ENCODE measurements at places on chromosomes 3 and 15.

DNA sequence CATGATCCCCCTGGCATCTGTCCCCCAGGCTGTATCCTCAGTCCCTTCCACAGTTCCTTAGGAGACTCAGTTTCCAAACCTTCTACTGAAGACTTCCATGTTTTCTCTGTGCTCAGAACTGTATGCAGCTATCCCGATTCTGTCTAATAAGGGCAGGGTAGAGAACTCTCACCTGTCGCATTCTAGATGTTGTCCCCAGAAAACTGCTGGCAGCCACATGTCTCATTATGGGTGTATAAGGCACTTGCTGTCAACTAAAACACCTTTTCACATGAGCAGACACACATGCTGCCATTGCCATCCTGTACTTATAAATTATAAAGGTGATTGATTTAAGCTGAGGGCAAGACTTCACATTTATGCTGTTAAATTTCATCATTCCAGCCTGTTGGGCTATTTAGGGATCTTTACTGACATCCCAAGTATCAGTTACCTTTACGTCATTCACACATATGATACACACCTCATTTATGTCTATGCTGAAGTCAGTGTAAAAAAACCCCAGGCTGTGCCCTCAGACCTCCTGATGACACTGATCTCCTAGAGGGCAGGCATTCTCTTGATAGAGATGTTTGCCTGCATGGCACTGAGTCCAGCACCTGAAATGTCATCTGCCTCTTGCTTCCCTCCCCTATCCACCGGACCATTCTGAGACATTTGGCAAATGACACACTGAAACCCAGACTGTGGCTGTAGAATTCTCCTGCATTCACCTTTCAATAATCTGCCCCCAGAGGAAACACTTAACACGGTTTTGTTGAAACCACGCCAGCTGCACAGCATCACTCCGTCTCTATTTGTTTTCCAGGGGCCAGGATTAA, 35.8 kb downstream of the BTD start:
- DNase-seq: no peak

DNA sequence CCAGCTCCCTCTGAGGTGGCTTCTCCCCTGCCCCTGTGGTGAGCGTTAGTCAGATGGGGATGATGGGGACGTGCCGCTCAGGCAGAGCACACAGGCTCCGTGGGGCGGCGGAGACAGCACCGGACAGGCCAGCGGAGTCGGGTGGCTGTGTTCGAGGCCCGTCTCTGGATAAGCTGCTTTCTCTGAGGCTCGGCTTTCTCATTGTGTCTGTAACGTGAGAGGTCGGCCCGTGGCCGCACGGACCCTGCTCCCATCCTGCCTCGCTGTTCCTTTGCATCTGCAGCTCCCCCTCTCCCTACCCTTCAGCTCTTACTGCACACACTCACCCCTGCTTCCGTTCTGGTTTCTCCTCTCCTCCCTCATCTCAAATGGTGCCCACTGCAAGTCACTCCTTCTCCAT, 62.5 kb downstream of the FAM43A start:
- DNase-seq: no peak

DNA sequence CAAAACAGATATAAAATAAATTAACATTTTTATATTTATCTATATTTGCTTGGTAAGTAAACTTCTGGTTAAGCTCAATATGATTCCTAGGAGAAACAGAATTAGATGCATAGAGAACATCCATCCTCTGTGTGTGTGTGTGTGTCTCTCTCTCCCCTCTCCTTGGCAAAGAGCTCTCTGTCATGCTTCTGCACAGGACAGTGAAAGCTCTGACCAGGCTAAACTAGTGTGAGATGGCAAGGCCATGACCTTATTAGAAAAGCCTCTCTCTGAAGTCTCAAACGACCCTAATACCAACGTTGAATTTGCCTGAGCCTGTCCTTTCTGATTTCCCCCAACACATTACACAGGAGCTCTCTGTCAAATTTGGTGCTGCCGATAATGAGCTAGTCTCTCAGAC, 746.0 kb downstream of the VGLL3 start:
- no peak for DNase-seq

DNA sequence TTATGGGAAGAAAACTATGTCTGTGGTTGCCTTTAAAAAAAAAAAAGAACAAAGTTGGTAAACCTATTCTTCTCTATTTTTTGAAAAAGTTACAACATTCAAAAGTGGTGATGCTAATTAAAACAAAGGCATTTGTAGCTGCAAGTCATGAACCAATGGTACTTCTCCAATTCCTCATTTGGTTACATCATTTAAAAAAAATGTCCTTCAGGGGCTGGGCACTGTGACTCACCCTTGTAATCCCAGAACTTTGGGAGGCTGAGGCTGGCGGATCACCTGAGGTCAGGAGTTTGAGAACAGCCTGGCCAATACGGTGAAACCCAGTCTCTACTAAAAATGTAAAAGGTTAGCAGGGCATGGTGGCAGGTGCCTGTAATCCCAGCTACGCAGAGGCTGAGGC, 574.6 kb downstream of the VGLL3 start:
- DNase-seq: no peak

GRCh38 chr15:58690703-58691102, 58.8 kb downstream of the ADAM10 start:
- DNase-seq: no peak

DNA sequence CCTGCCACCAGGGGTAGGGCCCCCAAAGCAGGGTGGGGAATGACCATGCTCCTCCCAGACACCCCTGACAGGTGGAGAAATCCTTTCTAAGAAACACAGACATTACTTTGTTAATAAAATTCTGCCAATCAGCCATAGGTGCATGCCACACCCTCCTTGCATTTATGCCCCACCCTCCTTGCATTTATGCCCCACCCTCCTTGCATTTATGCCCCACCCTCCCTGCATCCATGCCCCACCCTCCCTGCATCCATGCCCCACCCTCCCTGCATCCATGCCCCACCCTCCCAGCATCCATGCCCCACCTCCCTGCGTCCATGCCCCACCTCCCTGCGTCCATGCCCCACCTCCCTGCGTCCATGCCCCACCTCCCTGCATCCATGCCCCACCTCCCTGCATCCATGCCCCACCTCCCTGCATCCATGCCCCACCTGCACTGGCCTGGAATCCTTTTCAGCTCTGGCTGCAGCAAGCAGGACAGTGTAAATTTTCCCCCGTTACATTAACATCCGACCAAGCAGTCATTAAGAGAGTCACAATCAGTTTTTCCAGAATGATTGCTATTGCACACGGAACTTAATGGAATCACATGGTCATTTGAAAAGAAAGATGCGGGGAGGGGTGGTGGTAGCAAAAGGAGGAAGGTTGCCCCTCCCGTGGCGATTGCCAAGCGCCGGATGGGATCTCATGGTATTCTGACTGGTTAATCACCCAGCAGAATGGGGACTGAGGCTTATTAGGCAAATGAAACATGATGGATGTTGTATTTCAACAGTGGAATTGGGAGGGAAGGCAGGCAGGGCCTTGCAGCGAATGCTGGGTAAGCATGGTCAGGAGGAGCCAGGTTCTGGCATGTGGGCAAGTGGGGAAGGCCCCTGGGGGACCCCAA, 91.2 kb downstream of the TLE3 start:
- DNase-seq: no peak

DNA sequence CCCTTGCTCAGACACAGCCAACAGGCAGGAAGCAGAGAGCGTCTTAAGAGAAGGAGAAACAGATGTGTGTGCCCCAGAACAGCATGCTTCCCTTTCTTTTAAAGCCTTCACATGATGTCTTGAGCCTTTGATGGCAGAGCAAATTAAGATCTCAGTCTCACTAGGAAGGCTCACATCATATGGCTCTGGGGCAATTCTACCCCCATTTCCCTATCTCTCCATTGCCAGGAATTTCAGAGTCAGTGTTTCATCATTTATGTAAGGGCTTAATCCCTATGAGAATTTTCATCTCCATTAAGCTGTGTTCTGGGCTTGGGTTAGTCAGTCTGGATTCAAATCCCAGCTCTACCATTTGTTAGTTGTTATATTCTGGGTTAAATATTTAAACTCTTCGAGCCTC, 41.4 kb upstream of the GLCE start:
- DNase-seq: no peak

- no peak for DNase-seq
Observed at GRCh38 chr3:1087066-1087560, 5.7 kb upstream of the CNTN6 start.

DNA sequence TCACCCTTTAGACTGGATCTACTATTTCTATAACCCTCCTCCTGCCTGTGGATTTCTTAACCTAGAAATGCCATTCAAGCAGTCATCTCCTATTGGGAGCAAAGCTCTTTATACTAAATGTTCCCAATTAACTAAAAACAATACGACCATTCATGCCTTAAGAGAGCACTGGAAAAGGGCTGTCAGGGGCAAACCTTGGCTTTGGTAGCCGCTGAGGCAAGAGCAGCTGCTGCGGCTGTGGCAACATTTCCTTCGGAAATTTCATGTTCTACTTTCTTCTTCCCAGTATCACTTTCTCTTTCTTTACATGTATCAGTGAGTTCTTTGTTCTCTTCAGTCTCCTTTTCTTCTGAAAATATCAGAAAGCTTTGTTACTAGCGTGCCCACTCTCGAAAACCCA, 56.3 kb upstream of the CSPG5 start:
- no peak for DNase-seq

GRCh38 chr3:136860541-136860940, 1.5 kb upstream of the NCK1 start:
- DNase-seq: no peak

DNA sequence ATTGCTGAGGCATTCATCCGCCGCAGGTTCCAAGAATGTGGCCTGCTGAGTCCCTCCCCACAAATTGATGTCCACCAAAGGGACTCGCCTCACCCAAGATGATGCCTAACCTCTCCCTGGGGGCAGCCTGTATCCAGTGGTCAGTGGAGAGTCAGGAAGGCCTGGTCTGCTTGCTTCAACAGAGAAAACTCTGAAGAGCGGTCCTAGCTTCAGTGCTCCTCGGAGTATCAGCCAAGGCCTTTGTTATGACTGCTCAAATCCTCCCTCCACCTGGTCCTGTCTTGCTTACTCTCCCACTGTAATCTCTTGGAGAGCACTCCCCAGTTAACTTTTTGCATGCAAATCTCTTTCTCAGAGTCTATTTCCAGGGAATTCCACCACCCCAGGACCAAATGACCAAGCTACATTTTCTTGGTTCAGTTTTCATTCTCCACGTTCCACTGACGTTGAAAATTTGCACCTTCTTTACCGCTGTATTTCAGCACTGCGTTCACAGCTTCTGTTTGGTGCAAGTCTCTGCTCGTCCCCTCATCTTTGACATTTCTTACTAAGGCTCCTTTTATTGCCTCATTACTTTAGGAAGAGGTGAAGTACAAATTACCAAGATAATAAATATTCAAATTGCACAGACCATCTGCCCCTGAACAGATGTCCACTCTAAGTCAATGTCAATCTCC, 22.3 kb downstream of the CMTM7 start:
- DNase-seq: no peak

GRCh38 chr3:126355777-126356372, 1.3 kb downstream of the KLF15 start:
- DNase-seq: peak; percentile 26

GRCh38 chr3:172036541-172037215, 2.7 kb upstream of the FNDC3B start:
- DNase-seq: no peak

DNA sequence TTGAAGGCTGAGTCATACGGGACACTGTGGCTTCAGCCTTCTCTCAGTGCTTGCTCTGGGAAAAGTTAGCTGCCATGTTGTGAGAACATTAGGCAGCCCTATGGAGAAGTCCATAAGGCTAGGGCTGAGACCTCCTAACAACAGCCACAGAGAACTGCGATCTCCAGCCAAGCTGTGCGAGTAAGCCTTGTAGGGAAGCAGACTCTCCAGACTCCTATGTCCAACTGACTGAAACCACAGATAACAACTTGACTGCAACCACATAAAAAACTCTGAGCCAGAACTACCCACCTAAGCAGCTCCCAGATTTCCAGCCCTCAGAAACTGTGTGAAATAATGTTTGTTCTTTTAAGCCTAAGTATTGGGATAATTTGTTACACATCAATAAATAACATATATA, 40.7 kb downstream of the DENND6A start:
- no peak for DNase-seq

DNA sequence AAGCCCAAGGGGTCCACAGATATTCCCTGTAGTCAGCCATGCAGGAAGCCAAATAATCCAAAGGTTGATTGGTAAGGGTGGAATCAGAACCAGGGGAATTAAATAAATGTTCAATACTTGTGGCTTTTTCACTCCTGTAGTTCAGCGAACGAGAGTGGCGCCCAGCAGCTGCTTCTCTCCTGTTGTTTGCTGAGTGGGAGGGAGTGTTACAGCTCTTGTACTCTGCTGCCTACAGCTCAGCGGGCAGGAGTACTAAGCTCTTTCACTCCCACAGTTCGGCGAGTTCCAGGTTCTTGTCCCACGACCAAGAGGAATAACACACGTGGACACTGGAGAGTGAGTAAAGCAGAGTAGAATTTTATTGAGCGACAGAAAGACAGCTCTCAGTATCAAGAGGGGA, 105.9 kb downstream of the MOBP start:
- no peak for DNase-seq

GRCh38 chr3:21524133-21524532, 226.9 kb downstream of the ZNF385D start:
- DNase-seq: no peak

DNA sequence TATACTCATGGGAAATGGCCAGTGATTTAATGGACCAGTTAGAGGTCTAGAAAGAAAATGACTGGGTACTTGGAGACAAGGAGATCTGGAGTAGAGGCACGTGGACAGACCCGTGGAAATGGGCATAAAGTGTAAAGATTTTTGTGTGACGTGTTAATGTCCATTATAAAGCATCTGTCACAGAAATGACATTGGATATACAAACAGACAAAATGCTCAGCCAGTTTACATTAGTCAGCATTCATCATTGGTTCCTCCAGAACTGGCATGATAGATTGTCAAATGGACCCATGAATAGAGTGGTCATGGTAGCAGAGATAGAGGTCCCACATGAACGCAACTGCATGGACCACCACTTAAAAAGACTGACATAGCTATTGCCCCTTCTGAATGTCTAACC, 144.1 kb upstream of the GALNT15 start:
- DNase-seq: no peak

DNA sequence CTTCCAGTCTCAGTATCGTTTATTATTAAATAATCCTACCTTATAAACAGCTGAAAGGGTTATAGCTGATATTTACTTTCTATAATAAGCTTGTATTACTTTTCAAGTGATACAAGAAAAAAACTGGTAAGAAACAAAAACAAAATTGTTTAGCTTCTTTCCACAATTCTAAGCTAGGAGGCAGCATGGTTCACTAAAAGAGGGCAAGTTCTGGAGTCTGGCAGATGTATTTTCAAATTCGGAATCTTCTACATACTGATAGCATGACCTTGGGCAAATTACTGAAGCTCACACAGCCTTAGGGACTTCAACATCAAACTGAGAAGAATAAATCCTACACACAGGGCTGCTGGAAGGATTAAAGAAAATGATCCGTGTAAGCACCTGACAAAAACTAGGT, 15.4 kb downstream of the C15orf62 start:
- no peak for DNase-seq

GRCh38 chr15:88257311-88258092, 963 bp upstream of the NTRK3 start:
- DNase-seq: no peak

DNA sequence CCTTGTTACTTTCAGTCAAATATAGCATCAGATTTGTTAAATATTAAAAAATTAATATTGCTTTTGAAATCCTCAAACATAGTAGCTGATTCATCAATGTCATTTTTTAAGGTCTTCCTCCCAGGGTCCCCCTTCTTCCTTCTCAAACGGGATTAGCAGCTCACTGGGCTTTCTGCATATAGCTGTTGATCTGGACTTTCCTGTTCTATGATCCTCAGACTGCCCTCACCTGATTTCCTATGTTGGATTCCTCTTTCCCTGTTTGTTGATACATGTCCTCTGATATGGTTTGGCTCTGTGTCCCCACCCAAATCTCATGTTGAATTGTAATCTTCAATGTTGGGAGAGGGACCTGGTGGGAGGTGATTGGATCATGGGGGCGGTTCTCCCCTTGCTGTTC, 5.8 kb downstream of the GUCA1C start:
- DNase-seq: no peak

All from HS-27A (cell line).